Left cardiac atrium (tissue), 4 donors: ENCODE measurements at places on chromosomes 6 and 20.

GRCh38 chr20:2871661-2872458, 1.4 kb upstream of the PTPRA start:
- DNase-seq, result no peak

DNA sequence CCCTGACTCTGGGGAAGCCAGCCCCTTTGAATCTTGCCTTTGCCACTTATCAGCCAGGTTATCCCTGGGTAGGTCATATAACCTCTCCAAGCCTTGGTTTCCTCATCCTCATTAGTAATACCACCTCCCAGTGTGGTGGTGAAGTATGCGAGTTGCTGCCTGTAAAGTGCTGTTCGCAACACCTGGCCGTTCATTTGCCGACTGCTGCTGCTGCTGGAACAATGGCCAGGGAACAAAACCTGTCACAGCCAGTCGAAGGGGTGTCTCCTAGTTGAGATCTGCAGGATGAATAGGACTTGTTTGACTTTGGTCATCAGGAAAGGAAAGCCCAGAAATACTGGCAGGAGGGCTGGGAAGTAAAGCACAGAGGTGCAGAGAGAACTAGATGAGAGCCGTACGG, 6.1 kb downstream of the MANBAL start:
- no peak for DNase-seq

DNA sequence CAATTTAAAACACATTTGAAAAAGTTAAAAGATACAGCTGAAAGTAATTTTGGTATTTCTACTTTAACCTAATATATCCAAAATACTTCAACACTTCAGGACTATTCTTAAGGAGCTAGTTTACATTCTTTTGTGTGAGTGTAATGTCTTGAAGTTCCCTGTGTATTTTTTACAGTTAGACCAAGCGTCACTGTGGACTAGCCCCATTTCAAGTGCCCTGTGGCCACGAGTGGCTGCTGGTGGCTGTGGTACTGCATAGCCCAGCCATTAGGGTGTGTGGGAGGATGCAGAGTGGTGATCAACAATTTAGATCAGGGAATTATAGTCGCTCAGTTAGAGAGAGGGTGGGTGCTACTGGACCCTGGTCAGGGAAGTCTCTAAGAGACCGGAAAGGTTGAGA, 869 bp upstream of the CST5 start:
- no peak for DNase-seq

- no peak for DNase-seq
Observed at GRCh38 chr6:99810942-99811620, 182.9 kb downstream of the MCHR2 start.

GRCh38 chr20:48797850-48798747, 29.7 kb downstream of the PREX1 start:
- DNase-seq, result no peak

- DNase-seq, result no peak
Observed at GRCh38 chr6:9412951-9413559, 977.7 kb upstream of the SLC35B3 start.

DNA sequence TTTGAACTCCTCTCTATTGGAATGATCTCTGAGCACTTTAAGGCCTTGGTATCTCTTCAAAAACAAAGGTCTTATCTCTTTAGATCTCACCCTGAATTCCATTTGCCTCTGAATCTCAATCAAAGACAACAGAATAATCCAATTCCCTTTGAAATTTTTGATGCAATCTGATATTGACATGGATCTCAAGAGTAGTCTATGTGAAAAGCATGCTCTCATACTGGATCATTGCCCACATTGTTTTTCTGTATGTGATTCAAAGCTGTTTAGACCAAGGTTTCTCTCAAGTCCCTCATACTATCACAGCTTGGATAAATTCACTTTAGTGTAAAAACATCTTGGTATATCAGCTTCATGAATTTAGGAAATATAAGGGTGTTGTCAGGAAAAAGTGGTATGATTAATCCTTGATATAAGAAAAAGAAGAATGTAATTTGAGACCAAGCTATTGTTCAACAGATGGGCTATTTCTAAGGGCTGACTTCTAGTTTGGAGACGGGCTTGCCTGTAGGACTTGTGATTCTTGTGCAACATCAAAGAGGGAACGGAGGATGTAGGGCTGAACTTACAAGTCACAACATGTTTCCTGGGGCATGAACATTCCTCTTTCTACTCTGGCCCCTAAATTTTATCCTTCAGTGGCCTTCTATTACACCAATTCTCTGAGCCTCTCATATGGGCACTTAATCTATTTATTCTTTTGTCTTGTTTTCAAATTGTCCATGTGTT, 77.9 kb upstream of the CITED2 start:
- no peak for DNase-seq

DNA sequence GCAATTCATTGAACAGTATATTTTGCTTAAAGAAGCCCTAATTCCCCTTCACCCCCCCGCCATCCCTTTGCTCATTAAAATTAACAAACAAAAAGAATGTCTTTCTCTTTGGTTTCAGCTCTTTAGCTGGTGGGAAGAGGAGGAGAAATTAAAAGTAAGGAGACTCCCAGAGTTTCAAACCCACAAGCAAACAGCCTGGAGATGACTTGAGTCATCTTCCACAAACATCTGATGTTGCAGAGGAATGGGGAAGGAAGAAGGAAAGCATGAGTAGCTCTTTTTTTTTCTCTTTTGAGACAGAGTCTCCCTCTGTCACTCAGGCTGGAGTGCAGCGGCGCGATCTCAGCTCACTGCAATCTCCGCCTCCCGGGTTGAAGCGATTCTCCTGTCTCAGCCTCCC, 189.6 kb downstream of the ADAT2 start:
- no peak for DNase-seq

GRCh38 chr20:59064214-59064722, 21.7 kb upstream of the PRELID3B start:
- no peak for DNase-seq

DNA sequence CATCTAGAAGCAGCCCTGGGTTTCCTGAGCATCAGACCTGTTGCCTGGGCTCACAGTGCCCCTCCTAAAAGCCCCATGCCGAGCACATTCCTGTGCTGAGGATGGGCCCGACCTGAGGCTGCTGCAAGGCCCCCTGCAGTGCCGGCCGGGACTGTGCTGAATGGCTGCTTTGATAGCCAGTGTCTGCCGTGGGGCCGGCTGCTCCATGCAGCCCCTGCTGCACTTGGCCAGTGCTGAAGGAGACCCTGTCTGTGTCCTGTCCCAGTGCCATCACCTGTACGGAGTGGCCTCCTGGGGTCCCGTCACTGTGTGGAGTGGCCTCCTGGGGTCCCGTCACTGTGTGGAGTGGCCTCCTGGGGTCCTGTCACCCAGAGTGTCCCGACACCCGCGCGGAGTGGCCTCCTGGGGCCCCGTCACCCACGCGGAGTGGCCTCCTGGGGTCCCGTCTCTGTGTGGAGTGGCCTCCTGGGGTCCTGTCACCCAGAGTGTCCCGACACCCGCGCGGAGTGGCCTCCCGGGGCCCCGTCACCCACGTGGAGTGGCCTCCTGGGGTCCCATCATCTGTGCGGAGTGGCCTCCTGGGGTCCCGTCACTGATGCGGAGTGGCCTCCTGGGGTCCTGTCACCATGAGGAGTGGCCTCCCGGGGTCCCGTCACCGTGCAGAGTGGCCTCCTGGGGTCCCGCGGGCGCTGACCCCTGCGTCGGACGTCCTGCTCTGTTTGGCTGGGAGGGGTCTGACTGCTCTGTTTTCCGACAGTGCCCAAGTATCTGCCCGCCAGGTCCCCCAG, 7.0 kb downstream of the COL9A3 start:
- DNase-seq, result no peak
